ENCODE measurements at places on chromosomes 11 and 22.

GRCh38 chr11:33761471-33761870 lies 12.8 kb downstream of the FBXO3 start:
- no peak for DNase-seq

- DNase-seq = peak; percentile 63
These were observed 2.4 kb upstream of the WNT11 start for GRCh38 chr11:76208438-76209374.

GRCh38 chr22:34966980-34967565 lies 98.9 kb upstream of the ISX start:
- no peak for DNase-seq

DNA sequence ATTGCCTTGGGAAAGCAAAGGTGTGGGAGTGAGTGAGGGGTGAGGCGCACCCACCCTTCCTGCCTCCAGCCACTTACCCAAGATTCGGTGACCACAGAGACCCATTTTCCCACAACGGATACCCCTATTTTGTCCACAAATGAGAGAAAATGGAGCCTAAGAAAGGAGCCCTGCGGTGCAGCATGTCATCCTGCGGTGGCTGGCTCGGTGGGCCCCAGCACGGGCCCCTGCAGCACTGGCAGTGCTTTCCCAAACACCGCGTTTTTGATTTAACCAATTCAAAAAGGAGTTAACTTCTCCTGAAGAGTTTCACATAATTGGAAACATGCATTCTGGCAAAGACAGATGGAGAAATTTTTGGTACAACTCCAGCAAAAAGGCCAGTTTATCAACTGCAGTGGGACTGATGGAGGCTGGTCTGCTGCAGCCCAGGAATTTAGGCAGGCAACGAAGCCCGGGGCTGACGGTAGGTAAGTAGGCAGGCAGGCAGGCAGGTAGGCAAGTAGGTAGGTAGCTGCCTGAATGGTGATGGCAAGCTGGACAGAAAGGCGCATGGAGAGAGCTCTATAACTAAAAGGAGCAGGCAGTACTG lies 84.2 kb downstream of the FDX1 start:
- no peak for DNase-seq

- no peak for DNase-seq
These were observed 687 bp upstream of the CALCA start for GRCh38 chr11:14972581-14973495.

DNA sequence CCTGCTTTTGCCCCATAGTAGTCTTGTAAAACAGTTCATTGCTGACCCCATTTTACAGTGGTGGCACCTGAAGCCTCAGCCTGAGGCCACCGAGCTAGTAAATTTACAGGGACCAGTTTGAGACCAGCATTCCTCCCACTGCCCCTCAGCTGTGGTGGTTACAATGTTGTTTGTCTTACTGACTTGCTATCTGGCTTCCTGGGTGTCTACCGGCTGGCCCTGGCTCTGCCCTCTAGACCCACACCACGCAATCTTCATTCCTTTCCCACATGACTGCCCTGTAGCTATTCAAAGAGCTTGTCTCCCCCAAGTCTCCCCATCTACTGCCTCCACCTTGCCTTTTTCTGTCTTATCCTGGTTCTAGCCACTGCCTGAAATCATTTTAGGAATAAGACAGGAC lies 20.8 kb downstream of the PIK3IP1 start:
- no peak for DNase-seq

DNA sequence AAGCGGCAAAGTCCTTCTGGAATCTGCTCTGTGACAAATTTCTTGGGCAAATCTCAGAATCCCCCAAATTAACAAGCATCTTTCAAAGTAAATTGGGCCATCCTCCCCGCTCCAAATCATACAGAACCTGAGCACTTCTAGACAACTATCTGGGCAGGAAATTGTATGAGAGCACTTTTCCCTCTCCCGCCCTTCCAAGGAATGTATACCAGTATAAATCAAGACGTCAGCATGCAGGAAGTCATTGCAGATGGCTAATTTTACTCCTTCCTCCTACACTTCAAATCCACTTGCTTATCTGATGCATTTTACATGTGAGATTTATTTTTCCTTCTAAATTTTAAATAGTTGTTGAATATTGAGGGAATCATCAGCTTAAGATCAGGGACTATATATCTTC lies 52.1 kb downstream of the NTM start:
- DNase-seq = no peak
